ENCODE measurements at places on chromosomes 12 and 14.

DNA sequence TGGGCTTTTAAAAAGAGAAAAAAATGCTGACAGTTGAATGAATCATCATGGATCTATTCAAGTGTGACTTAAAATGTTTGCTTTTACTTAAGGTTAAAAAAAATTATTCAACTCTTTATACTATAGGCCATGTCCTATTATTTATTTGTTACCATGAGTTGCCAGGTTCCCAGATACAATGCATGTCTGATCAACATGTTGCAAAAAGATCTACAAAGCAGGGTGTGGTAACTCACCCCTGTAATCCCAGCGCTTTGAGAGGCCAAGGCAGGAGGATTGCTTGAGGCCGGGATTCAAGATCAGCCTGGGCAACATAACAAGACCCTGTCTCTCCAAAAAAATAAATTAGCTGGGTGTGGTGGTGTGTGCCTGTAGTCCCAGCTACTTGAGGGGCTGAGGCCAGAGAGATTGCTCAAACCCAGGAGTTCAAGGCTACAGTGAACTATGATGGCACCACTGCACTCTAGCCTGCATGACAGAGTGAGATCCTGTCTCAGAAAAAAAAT, 460.8 kb downstream of the BCAT1 start:
- no peak for DNase-seq

DNA sequence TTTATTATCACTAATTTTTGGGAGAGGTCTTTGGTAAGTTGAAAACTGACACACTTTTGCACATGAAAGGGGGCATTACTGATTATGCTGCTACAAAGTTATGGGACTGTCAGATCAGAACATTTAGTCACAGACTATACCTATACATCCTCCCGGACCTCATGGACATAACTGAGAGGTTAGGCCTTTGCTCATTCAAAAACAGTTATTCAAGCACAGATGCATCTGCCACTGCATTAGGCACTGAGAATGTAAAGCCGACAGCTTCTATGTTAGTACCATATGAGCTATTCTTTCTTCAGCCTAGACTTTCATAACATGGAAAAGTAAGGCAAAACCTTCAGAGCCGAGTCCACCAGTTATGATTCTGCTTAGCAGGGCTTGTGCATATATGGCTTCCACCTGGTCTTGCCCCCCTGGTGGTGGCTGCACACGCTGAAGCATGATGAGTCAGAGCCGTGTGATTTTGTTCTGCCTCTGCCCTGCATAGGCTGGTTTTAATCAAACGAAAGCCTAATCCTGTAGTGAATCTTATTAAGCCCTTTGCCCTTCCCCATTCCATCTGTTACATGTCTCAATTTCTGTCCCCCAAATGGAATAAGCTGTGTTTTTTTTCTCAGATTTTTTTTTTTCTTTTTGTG, 21.8 kb upstream of the RNU6-8 start:
- no peak for DNase-seq

- no peak for DNase-seq
Observed at GRCh38 chr12:30972035-30972434, 45.5 kb downstream of the TSPAN11 start.

DNA sequence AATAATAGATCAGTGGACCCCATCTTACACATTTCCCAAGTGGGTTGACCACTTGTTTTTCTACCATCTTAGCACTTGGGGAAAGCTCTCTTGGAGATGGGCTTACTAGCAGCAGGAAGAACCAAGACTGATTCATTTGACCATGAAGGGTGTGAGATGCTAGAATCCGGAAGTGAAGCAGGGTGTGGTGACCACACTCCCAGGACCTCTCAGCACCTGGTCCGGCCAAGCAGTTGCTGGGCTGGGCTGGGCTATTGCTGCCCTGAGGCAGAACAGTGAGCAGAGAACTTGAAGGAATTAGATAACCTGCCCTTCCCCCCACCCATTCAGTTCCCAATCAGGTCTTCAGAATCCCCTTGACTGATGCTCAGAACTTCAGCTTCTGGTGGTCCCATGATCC, 24.4 kb downstream of the ADCY6 start:
- no peak for DNase-seq

GRCh38 chr14:60968099-60968498, 12.8 kb downstream of the TRMT5 start:
- DNase-seq = no peak

DNA sequence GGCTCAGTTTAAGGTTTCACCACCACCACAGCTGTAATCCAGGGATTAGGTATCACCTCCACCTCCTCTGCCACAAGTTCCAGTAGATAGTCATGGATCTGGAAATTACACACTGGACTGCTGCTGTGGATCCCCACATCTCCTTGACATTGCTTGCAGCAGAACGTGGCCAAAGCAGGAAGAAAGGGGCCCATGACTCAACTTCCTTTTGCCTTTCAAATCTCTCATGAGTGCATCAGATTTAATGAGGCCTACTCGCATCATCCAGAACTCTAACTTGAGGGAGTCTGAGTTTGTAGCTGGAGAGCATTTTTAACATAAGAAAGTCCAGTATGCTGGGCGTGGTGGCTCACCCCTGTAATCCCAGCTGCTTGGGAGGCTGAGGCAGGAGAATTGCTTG, 29.2 kb upstream of the TMED10 start:
- DNase-seq = no peak

DNA sequence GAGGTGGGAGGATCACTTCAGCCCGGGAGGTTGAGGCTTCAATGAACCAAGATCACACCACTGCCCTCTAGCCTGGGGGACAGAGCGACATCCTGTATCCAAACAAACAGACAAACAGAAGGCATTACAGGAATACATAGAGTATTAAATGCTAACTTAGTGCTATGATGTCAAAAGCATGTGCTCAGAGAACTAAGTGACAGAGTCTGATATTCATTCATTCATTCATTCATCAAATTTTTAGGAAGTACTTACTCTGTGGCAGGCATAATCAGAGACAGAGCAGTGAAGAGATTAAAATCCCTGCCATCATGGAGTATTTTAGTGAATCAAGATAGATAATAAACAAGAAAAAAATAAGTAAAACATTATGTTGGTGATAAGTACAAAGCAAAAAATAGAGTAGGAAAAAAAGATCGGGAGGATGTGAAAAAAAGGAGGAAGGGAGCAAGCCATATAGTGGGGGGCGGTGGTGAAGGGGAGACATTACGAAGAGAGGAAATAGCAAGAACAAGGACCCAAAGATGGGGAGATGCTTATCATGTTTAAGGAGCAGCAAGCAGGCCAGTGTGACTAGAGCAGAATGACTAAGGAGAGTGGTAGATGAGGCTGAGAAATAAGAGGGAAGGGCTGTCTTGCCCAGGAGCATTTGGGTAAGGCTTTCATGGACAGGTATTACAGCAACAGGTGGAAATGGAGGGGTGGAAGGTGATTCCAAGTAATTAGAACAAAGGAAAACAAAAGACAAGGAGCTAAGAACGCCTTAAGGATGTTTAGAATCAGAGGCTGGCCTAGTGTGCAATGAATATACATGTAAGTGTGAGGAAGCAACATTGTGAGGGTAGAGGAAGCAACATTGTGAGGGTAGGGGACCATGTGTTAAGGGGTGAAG, 2.8 kb downstream of the MAP4K5 start:
- DNase-seq = no peak

- no peak for DNase-seq
Observed at GRCh38 chr12:113368331-113368730, 9.9 kb downstream of the PLBD2 start.

DNA sequence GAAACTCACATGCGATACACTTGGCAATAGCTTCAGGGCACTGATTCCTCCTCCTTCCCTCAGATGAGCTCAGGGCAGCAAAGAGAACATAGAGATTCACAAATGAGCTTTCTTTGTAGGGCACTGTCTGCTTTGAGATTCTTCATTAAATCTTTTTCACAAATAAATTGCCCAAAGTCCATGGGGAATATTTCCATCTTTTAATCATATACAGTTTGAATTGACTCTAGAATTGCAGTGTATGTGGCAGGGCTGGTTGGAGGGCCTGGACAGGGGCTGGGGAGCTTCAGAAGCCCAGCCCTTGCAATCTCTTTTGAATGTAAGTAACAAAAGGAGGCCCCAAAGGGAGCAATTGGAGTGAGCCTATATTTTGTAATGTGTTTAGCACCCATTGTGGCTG, 197.5 kb downstream of the NOVA1 start:
- no peak for DNase-seq

DNA sequence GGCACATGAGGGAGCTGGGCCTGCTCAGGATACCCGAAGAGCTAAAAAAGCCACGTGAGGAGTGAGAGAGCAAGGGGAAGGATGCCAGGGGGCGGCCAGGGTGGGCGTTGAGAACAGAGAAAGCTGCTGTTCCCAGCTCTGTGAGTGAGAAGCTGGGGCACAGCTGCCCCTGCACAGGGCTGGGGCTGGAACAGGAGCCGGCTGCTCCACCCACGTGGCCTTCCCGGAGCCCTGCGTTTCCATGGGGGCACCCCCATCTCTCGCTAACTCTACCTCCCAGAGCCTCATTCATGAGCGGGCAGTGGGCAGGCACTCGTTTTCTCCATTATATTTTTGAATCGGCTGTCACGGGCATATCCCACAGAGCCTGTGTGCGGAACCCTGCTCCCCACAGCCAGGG, 42.7 kb downstream of the RFLNA start:
- DNase-seq = no peak

GRCh38 chr12:57268264-57268663, 17.3 kb upstream of the STAC3 start:
- DNase-seq = no peak

DNA sequence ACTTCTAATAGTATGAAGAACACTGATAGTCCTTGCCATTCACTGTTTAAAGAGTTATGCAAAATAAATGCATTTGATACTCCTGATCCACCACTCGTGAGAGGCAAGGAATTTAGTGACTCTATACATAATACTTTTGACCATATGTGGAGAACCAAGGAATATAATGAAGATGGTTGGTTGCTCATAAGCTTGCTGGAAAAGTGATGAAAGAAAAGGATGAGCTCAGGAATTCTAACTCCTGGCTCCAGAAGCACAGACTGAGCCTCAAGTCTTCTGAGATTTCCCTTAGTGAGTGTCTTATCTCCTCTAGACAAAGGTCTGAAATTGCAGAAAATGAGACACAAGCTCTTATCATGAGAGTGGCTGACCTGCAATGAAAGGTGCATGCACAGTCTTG, 57.1 kb upstream of the KRAS start:
- no peak for DNase-seq

DNA sequence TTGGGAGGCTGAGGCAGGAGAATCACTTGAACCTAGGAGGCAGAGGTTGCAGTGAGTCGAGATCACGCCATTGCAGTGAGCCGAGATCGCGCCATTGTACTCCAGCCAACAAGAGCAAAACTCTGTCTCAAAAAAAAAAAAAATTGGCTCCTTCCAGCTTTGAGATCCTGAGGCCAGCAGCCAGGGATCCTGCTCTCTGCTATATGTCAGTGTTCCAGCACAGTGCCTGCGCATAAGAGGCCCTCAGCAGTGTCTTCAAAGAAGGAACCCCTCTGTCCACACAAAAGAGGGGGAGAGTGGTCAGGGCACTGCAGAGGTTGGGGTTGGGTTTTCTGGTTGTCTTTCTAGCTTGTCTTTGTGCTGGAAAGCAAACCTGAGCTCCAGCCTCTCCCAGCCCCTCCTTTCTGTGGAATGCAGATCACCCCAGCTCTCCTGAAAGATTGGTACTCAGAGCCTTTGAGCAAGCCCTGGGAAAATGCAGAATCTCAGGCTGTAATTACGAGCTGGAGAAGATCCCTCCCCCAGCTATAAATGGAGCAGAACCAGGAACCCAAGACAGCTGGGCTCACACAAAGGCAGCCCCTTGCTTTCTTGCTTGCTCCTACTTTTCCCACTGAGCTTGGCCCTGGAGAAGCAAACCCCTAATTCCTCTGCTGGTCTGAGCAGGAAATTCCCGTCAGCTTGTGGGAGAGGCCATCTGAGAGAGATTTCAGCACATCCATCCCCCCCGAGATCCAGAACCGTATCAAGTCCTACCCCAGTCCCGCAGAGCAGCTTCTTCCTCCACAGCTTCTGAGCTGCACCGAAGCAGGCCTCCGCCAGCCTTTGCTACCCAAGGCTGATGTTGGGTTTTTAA, 205.7 kb downstream of the ZFP36L1 start:
- no peak for DNase-seq

DNA sequence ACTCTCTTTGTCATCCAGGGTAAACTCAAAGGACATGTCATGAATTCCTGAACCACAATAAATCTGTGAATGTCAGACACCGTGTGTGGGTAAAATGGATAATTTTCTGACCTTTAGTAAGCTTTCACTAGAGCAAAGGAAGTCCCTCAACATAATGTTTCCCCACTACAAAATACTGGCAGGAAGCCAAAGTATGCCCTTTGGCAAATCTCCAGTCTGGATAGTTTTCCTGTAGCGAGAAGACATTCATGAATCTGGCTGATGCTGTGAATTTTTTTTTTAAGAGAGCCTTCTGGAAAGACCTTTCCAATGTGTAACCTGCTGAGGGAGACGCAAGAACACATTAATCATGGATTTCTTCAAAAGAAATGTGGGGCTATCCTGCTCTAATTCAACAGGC, 389.6 kb upstream of the DDHD1 start:
- DNase-seq = no peak

DNA sequence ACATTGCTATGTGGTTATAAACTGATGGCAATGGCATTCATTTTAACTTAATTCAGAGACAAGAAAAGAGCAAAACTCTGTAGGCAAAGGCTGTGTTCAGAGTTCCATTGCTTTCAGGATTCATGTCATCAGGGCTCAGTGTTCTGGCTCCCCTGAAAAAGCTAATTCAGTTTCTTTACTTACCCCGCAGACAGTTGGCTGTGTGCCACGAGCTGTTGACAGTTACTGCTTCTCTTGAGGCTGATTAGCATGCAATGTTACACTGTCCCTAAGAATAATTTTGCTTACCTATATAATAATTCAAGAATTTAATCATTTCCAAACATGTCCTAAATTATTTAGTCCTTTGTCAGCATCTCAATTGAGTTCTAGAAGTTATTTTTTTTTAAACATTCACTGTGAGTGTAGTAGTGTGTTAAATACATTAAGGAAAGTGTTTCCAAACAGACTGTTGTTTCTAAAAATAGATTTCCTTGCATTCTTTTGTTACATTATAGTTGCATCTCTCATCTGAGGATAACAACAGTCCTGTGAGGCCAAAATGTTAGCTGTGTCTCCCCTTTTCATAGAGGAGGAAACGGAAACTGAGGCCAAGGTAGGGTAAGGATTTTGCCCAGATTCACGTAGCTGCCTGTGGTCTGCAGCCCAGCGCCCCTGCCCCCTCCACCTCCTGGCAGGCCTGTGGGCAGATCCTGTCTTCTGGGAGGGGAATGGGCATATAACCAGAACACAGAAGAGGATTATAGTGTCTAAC, 98.6 kb downstream of the PELI2 start:
- DNase-seq = no peak

GRCh38 chr12:96300064-96300463, 100.2 kb downstream of the CDK17 start:
- DNase-seq = no peak
